ENCODE measurements at places on chromosomes 7 and 10.

GRCh38 chr10:72186258-72186981, 29.4 kb upstream of the ANAPC16 start:
- DNase-seq: no peak

GRCh38 chr10:122112625-122113160, 123.7 kb downstream of the TACC2 start:
- DNase-seq: no peak

- DNase-seq: no peak
Observed at GRCh38 chr7:8724080-8724718, 290.8 kb downstream of the NXPH1 start.

GRCh38 chr10:129946859-129947258, 17.2 kb downstream of the EBF3 start:
- no peak for DNase-seq

DNA sequence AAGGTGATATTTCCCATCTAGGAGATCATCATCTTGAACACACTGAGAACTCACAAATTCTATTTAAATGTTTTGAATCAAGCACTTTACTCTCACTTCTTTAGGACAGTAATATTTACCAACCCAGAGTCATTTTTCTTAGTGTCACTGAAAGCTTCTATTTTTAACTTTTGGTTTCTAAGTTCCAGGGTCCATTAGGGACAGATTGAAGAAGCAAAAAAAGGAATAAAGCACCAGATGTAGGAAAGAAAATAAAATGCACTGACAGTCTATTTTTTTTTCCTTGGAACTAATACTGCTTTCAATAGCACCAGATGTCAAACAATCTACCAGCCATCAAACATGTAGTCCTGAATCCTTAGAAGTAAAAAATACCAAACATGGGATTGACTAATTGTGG, 526.7 kb upstream of the LRRN3 start:
- DNase-seq: no peak

DNA sequence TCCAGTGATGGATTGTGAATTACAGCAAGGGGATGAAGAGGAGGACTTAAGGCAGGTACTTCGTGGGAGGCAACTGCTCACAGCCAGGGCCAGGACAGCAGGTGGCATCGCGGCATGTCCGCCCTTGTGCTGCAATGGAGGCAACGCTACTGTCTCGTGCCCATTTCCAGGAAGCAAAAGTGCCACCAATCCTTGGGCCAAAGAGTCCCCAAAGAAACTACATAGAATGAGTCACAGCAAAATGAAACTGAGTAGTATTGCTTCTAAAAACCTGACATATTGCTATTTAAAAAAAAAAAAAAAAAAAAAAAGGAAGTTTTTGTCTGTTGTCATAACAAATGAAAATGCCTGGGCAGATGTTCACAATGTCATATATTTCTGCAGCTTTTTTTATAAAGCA, 46.6 kb downstream of the RSU1 start:
- DNase-seq: no peak

- DNase-seq: no peak
Observed at GRCh38 chr7:157176771-157177170, 38.0 kb downstream of the UBE3C start.

GRCh38 chr7:158166386-158167340, 421.0 kb downstream of the PTPRN2 start:
- no peak for DNase-seq
